ENCODE measurements at places on chromosomes 7 and 10.

GRCh38 chr10:74044419-74044818 lies 46.5 kb downstream of the VCL start:
- no peak for DNase-seq

- no peak for DNase-seq
Measured at GRCh38 chr10:69457771-69458237, 6.5 kb downstream of the TSPAN15 start.

- no peak for DNase-seq
Measured at GRCh38 chr10:5644930-5645329, 21.5 kb downstream of the ASB13 start.

DNA sequence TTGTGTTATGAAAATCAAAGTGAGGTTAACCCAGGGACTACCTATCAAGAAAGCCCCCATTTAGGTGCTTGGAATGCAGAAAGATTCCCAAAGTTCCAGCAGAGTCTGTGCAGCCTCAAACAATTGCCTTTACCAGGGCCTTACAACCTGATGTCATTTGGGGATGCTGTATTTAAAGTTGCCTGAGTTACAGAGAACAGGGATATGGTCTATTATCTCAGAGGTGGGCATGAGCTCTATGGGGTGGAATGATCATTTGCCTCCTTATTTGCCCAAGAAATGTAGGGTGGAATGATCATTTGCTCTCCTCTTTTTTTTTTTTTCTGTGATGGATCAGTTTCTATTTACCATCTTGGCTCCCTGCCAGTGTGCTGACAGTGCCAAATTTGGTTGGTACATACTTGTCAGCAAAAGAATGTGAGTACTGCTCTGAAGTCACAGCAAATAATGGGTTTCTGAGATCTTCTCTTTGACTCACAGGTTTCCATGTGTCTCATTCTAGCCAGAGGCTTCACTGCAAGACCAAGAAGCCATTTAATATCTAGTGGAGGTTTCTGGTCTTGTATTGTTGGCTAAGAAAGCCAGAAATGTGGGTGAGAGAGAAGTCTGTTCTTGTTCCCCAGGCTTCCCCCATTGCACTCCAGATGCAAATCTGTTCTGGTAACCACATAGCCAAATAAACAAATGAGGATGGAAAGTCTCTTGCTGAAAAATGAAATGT lies 45.5 kb upstream of the ZNRF2 start:
- no peak for DNase-seq

GRCh38 chr10:29030900-29031299 lies 258.0 kb upstream of the LYZL1 start:
- DNase-seq, result no peak

DNA sequence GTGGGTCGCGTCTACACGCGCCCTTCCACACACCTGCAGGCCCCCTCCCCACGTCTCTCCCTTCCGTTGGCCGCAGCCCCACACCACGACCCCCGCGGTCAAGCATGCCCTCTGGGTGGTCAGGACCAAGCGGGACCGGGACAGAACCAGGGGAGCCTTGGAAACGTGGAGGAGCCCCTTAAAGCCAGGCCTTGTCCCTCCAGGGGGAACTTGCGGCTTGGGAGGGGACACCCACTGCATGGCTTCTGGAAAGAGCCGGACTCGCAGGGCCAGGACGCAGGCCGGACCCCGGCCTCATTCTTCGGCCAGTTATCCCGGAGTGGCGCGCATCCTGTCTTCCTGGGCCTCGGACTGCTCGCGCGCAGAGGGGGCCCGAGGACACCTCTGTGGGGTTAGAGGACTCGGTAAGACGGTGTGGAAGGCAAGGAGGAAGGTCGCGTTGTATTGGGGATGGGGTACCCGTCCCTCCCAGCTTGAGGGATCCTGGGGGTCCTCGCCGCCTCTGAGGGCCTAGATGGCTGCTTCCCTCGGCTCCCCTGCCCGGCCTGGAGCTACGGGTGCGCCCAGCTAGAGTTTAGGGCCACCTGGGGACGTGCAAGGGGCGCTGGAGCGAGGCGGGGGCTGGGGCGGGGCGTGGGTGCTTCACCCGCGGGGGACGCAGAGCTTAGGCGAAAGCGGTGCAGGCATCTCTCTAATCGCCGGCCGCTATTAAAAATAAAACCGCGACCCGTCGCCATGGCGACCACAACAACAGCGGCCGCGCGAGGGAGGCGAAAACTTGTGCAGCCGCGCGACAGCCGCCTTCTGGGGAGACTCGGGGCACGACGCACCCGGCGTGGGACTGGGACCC lies 1.8 kb upstream of the PDGFA start:
- no peak for DNase-seq

GRCh38 chr7:29332875-29333855 lies 138.6 kb downstream of the CHN2 start:
- no peak for DNase-seq

DNA sequence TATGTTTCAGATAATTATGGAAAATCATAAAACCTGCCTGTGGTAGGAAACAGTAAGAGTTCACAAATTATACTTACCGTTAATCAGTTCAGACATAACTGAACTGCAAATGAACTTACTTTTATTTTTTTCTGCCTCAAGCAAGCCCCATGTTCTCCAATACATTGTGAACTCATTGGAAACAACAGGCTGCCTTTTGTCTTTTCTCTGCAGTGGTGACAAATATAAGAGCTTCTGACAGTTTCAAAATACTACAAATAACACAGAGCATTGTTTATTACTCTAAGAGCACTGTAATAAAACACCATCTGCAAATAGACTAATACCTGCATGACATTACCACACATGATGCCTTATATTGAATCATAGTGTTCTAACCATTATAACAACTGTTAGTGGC lies 94.0 kb upstream of the CDCA7L start:
- DNase-seq, result no peak

DNA sequence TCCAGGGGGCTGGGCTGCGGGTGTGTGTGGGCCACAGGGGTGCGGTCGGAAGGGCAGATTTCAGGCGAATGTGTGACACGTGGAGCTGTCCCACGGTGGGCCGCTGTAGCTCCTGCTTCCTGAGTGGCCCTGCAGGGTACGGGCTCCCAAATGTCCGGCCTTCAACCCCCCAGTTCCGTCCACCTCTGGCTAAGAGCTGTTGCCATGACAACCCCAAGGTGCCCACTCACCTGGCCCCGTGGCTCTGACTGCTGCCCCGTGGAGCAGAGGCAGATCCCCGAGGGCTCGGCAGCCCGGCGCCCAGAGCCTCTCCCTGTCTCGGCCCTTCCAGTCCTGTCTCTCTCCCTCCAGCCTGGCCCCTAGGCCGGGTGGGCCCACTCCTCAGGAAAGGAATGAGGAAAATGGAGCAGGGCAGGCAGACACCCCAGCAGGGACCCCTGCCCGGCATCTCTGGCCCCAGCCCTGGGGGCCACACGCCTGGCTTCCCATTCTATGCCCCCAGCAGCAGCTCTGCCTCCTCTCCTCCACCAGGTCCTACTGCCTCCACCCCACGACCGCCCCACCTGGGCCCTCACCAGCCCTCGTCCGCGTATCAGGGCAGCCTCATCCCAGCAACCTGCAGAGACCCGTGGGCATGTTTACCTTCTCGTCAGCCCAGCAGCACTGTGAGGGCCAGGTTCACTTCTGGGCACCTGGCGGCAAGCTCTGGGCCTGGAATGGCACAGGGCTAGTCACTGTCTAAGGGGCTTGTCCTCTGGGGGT lies 215.6 kb downstream of the ELFN1 start:
- DNase-seq, result no peak

GRCh38 chr7:155310425-155311114 lies 12.9 kb downstream of the INSIG1 start:
- DNase-seq, result no peak

GRCh38 chr10:80158598-80159127 lies 26.1 kb downstream of the PLAC9 start:
- no peak for DNase-seq

GRCh38 chr7:100544386-100544785 lies 5.4 kb downstream of the AGFG2 start:
- DNase-seq, result no peak

DNA sequence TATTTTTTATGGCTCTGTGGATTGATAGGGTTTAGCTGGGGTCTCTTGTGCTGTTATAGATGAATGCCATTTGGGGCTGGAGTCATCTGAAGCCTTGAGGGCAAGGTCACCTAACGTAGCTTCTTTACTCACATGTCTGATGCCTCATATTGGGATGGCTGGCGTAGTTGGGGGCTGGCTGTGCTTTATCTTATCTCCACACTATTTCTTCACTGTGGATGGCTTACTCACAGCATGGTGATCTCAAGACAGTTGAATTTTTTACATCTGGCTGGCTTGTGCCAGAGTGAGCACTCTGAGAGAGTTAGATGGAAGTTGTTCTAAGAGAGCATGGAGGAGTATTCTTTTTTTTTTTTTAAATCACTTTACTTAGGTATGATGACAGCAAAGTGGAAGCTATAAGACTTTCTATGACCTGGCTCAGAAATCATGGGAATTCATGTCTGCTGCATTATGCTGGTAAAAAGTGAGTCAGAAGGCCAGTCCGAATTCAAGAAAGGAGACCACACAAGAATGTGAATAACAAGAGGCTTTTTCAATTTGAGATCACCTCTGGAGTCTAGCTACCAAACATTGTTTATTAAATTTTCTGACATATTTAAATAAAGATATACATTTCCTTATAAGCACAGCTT lies 252.4 kb upstream of the TPK1 start:
- DNase-seq, result no peak

GRCh38 chr7:142654398-142654797 lies 94.9 kb upstream of the PRSS1 start:
- DNase-seq, result no peak

GRCh38 chr7:91683823-91684222 lies 196.7 kb downstream of the MTERF1 start:
- DNase-seq, result no peak

DNA sequence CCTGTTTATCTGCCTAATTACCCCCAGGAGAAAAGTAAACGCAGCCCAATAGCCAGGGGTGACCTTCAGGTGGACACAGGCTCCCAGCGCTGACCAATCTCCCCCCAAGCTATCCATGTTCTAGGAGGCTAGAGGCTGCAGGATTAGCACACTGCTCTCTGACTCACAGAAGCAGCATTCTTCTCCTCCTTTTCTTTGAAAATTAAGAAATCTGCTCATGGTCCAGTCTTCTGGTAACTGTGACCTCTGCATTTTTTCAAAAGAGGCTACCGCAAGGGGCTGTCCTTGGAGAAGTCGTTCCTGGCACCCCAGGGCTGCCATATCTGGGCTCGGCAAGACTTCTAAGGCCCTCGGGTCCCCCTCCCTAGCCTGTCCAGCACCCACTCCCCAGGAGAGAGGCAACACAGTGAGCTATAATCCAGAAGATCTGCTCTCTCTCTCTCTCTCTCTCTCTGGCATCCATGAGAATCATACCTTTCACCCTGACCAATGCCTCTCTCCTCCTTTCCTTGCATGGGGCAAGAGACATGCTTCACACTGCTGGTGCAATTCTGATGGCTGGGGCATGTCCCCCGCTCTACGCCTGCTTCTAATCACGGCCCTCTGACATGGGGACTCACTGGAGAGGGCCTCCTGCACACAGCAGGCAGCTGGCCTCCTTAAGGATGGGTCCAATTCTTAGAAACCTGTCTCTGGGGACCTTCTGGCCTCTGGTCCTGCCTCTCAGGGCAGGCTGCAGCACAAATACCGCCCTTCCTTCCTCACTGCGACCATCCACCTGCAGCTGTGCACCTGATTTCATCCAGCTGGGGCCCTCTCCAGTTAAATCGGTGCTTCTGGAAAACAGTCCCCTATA lies 27.3 kb downstream of the ANXA11 start:
- DNase-seq, result no peak

- no peak for DNase-seq
Measured at GRCh38 chr7:157442456-157442855, 105.7 kb downstream of the DNAJB6 start.

DNA sequence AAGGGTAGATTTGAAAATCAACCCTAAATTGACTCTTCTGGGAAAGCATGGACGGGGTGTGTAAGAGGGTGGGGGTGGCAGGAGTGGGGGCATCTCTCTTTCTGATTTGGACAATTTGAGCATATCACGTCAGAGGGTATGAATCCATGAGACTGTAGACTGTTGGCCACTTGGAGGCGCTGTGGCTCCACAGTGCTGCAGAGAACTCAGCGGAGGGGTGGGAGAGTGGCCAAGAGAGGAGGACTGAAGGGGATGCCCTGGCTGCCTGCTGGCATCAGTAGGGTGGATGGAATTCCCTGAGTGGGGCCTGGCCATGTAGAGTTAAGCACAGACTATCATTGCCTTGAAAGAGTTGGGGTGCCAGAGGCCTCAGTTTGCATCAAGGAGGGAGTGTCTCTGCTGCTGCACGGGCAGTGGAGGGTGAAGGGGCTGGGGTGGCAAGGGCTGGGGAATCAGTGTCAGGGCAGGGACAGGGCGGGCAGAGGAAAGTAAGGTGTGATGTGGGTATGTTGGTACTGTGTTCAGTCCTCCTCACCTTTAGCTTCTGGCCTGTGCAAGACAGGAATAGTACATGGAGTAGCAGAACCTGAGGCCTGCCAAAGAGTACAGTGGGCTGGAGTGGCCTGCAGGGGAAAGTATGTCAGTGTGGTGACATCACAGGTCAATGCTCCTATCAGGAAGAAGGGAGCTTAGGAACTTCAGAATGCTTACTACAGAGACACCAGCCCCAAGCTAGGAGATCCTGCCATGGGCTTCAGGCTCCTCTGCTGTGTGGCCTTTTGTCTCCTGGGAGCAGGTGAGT lies 133.5 kb upstream of the PRSS58 start:
- no peak for DNase-seq

- no peak for DNase-seq
Measured at GRCh38 chr10:99593312-99593711, 26.9 kb downstream of the SLC25A28 start.

DNA sequence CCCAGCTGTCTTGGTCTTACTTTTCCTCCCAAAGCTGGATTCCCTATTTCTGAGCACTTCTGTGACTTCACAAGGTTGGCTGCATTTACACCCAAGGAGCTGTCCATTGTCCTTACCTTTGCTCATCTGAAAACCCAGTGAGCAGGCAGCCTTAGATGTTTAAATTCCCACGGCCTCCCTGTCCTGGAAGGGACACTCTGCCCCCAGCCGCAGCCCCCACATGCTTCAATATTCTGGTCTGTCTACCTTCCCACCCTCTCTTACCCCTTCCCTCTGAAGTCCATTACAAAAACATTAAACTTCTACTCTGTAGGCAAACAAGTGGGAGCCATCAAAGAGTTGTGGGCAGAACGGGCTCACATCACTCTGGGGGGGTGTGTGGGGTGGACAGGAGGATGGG lies 73.8 kb upstream of the EFCAB10 start:
- no peak for DNase-seq

DNA sequence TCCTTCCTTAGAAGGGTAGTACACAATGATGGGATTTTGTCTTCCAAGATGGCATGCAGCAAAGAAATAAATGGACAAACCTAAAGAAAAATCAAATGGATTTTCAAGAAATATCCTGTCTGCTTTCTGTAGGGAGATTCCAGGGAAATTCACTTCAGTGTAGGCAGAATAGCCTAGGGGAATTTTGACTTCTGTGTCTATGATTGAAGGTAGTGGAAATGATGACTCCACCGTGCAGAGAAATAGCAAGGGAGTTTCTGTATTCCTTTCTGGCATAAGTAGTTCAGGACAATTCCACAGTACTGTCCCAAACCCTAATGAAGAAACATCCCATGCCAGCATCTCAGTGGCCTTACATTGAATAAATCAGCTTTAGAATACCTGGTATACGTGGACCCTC lies 9.5 kb downstream of the ATOH7 start:
- DNase-seq, result no peak

All from stimulated activated CD8-positive, alpha-beta memory T cell treated with anti-CD3 and anti-CD28 coated beads, Interleukin-15, amount 100 ng/mL, for 4 hours (primary cell).